ENCODE measurements at places on chromosomes 1 and 21. TPM values are rescaled to one million over a fixed set of nuclear protein-coding genes. Genes with fewer than 3 reads are reported as not detected.

DNA sequence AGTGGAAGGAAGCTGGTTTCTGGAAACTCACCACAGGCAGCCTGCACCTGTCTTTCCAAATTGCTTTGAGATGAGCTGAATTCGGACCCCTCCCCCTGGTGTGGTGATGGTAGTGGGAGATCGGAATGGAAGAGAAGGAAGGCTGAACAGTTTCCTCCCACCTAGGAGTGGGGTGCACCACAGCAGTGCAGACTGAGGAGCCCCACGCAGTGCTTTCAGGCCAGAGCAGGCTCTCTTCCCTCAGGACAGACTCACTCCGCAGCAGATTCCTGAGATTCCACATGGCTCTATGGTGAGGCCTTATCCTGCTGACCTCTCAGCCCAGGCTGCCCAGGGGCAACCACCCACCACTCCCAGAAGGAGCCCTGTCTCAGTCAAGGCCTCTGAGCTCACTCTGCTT, 80.9 kb downstream of the ATP1A1 start:
- no peaks in the 10 kb centered on the region for H3K36me3 ChIP-seq
- no peak overlapping the region for H3K27ac ChIP-seq
- no peaks in the 10 kb centered on the region for H3K27me3 ChIP-seq
- peaks cover 10% of the 10 kb centered on the region for H3K4me1 ChIP-seq

GRCh38 chr1:164602101-164602422, 43.1 kb downstream of the PBX1 start:
- peak overlapping the region; percentile 55 for H3K27ac ChIP-seq
- no peaks in the 10 kb centered on the region for H3K27me3 ChIP-seq
- H3K36me3 ChIP-seq: no peaks in the 10 kb centered on the region

GRCh38 chr1:11804666-11805421, 920 bp downstream of the MTHFR start:
- DNase-seq: peak; percentile 57
- peaks cover 3% of the 10 kb centered on the region for H3K36me3 ChIP-seq
- H3K27ac ChIP-seq: peak overlapping the region; percentile 99
- H3K4me3 ChIP-seq: peak overlapping the region; percentile 93
- H3K27me3 ChIP-seq: no peaks in the 10 kb centered on the region
- H3K4me1 ChIP-seq: peaks cover 45% of the 10 kb centered on the region

DNA sequence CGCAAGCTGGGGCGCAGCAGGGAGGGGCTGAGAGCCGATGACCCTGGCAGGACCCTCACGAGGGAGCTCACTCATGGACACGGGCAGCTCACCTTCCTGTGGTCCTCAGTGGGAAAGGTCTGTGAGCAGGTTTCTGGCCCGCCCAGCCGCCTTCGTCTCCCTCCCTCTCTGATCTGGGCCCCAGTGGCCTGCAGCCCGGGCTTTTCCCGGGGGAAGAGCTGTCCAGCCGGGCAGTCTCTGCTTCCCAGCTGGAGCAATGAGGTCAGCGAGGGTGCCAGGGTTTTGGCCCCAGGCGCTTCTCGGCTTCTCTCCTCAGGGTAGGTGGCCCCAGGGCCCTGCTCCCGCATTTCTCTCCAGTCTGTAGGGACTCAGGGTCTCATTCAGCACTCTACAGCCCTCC, 22.2 kb upstream of the ARHGEF16 start:
- peak; percentile 32 for DNase-seq
- H3K4me1 ChIP-seq: no peaks in the 10 kb centered on the region
- H3K4me3 ChIP-seq: no peak overlapping the region
- no peaks in the 10 kb centered on the region for H3K36me3 ChIP-seq

DNA sequence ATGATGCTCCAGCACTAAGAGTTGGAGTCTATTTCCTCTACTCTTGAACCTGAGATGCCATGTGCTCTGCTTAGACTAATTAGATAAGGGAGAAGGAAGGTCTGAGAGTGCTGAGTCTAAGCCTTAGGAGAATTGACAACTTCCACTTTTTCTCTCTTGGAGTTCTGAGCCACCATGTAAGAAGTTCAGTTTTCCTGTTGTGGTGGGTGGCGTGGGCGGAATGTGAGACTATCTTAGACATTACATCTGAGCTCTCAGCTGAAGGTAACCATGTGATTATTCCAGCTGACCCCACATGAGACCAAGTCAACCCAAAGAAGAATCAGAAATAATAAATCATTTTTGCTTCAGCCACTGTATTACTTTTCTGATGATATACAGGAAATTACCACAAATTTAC, 404.5 kb upstream of the LRRC7 start:
- H3K4me1 ChIP-seq: no peaks in the 10 kb centered on the region
- H3K36me3 ChIP-seq: no peaks in the 10 kb centered on the region
- DNase-seq: no peak
- H3K4me3 ChIP-seq: no peak overlapping the region

GRCh38 chr1:97608272-97608671, 312.6 kb downstream of the DPYD start:
- H3K27ac ChIP-seq: no peak overlapping the region
- H3K27me3 ChIP-seq: no peaks in the 10 kb centered on the region
- no peak for DNase-seq
- H3K4me3 ChIP-seq: no peak overlapping the region
- no peaks in the 10 kb centered on the region for H3K4me1 ChIP-seq
- H3K36me3 ChIP-seq: no peaks in the 10 kb centered on the region

GRCh38 chr1:182169203-182169602, 107.7 kb upstream of the ZNF648 start:
- H3K36me3 ChIP-seq: no peaks in the 10 kb centered on the region
- DNase-seq: no peak
- no peak overlapping the region for H3K27ac ChIP-seq
- peaks cover 5% of the 10 kb centered on the region for H3K4me1 ChIP-seq

DNA sequence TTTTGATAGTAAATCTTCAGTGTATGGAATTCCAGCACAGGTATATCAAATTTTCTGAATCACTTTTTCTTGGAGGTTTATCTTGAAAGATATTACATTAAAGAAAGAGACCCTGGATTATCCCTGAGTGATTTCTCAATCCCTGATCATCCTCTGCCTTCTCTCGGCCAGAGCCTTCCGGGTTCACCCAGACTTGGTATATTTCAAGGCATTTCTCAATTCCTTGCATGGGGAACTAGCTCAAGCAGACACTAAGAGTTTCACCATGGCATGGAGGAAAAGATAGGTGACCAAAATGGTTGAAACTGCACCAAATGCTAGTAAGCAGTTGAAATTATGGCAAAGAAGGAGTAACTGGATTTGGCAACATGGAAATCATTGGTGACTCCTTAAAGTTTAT, 5.7 kb downstream of the VAMP4 start:
- H3K27me3 ChIP-seq: no peaks in the 10 kb centered on the region
- peaks cover 18% of the 10 kb centered on the region for H3K4me1 ChIP-seq
- no peak overlapping the region for H3K27ac ChIP-seq
- no peak for DNase-seq
- no peak overlapping the region for H3K4me3 ChIP-seq

DNA sequence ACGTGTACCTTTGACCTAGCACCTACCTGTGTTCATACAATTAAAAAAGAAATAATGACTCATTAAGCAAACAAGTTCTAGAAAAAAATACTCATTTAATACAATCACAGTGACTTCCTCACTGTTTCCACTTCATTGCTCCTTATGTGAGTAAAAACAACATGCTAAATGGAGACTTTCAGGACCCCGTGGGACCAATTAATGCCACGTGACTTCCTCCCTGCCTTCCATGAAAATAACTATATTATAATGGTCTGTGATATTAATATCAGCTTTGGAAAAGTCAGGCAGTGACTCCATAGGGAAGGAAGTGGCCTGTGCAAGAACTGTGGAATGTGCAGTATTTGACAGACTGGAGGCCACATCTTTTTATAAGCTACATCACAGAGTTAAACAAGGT, 337.8 kb downstream of the HLX start:
- H3K4me3 ChIP-seq: no peak overlapping the region
- H3K27me3 ChIP-seq: no peaks in the 10 kb centered on the region
- no peaks in the 10 kb centered on the region for H3K36me3 ChIP-seq
- H3K27ac ChIP-seq: peak overlapping the region; percentile 38
- DNase-seq: no peak

GRCh38 chr1:219938706-219939105, 10.3 kb upstream of the SLC30A10 start:
- no peaks in the 10 kb centered on the region for H3K4me1 ChIP-seq
- H3K36me3 ChIP-seq: no peaks in the 10 kb centered on the region
- DNase-seq: no peak
- H3K27ac ChIP-seq: no peak overlapping the region

DNA sequence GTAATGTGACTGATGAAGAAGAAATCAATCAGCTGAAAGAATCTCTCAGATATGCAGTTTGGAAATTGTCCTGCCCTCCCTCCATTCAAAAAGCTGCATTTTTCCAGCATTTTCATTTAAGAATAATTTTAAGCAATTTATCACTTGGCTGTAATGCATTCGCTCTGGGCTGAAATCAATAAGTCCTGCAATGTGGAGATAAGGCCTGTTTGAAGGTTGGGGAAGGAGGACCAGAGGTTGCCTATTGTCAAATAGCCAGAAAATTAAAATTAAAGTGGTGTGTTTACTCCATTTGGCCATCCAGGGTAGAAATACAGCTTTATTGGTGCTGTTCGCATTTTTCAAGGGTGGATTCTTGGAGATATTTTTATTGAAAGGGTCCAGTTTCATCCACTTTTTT, 187.6 kb upstream of the NFIA start:
- peaks cover 17% of the 10 kb centered on the region for H3K4me1 ChIP-seq
- DNase-seq: no peak

The TMOD4 gene
- total RNA-seq: 396 TPM

The AGTRAP gene
- total RNA-seq: 43.2 TPM

The CSF3R gene
- 1.9 TPM for total RNA-seq

The ACTN2 gene
- total RNA-seq: 3,119 TPM

The GPR25 gene
- not detected for total RNA-seq

The SPRR2A gene
- not detected for total RNA-seq

The DDR2 gene
- 21.2 TPM for total RNA-seq
